Left ventricle myocardium inferior (tissue), 1 donor: ENCODE measurements at places on chromosomes 2 and 18. TPM values are rescaled to one million over a fixed set of nuclear protein-coding genes. Genes with fewer than 3 reads are reported as not detected.

Gene DSG4
- not detected for total RNA-seq

Gene C2orf78
- total RNA-seq = not detected

Gene PIEZO2
- 0.33 TPM for total RNA-seq

Gene IGFBP5
- total RNA-seq = 138 TPM

Gene NT5DC4
- total RNA-seq = not detected

Gene TLX2
- not detected for total RNA-seq

Gene CDCA7
- 0.96 TPM for total RNA-seq

Gene ZBTB7C
- 2.7 TPM for total RNA-seq

Gene ARPC2
- total RNA-seq = 135 TPM

Gene ACMSD
- not detected for total RNA-seq

Gene SP5
- total RNA-seq = 0.44 TPM

Gene AGBL5
- 10.0 TPM for total RNA-seq

Gene HOXD9
- 0.16 TPM for total RNA-seq

Gene ERBB4
- total RNA-seq = 8.3 TPM

Gene SERPINB2
- not detected for total RNA-seq

Gene TGFBRAP1
- total RNA-seq = 9.7 TPM

Gene PAX8
- total RNA-seq = 0.44 TPM

Gene CCBE1
- total RNA-seq = 3.2 TPM

Gene NYAP2
- not detected for total RNA-seq

Gene GKN2
- not detected for total RNA-seq

Gene SLC4A3
- 426 TPM for total RNA-seq

Gene TSPYL6
- 0.08 TPM for total RNA-seq

Gene SLC38A11
- total RNA-seq = 0.33 TPM

Gene GALNT5
- 0.19 TPM for total RNA-seq

Gene TTN
- 2,803 TPM for total RNA-seq

Gene SCRN3
- total RNA-seq = 47.6 TPM

Gene RTP5
- not detected for total RNA-seq

Gene PARD3B
- 9.1 TPM for total RNA-seq

Gene G6PC2
- not detected for total RNA-seq

Gene LINC00305
- total RNA-seq = not detected

Gene PAIP2B
- 76.6 TPM for total RNA-seq

Gene KIF5C
- 0.47 TPM for total RNA-seq

Gene C18orf54
- 1.4 TPM for total RNA-seq

Gene FOXD4L1
- 0.11 TPM for total RNA-seq

Gene TDRD15
- total RNA-seq = not detected

Gene MOGAT1
- total RNA-seq = 0.44 TPM

Gene POTEJ
- total RNA-seq = not detected

Gene HOXD12
- not detected for total RNA-seq

Gene PHOSPHO2
- 3.2 TPM for total RNA-seq

Gene IL1B
- 0.27 TPM for total RNA-seq

Gene SLC40A1
- 44.0 TPM for total RNA-seq

Gene PTPN18
- 13.9 TPM for total RNA-seq

Gene DNAH6
- 0.14 TPM for total RNA-seq

Gene AKAIN1
- total RNA-seq = not detected
